ENCODE measurements at places on chromosomes 7 and 10.

GRCh38 chr10:108014145-108014901, 849.8 kb upstream of the SORCS1 start:
- DNase-seq: no peak

- peak; percentile 65 for DNase-seq
Observed at GRCh38 chr10:58807629-58808022, 295.0 kb downstream of the BICC1 start.

GRCh38 chr10:13404305-13404759, 56.2 kb upstream of the SEPHS1 start:
- no peak for DNase-seq

DNA sequence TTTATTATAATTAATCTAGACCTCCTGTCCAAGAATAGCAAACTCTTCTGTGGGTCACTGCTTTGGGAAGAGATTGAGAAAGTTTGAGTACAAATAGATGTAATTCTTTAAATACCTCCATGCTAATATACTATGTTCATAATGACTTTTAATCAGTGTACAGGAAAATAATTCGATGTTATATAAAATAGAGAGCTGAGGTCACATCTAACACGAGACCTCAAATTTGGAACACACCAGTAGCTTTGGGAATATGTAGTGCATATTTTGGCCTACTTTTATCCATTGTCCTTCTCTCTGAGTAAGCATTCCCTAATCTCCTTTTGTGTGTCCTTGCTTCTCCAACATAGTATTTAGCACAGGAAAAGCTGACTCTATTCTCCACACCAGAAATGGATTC, 27.3 kb upstream of the CABCOCO1 start:
- DNase-seq: no peak

DNA sequence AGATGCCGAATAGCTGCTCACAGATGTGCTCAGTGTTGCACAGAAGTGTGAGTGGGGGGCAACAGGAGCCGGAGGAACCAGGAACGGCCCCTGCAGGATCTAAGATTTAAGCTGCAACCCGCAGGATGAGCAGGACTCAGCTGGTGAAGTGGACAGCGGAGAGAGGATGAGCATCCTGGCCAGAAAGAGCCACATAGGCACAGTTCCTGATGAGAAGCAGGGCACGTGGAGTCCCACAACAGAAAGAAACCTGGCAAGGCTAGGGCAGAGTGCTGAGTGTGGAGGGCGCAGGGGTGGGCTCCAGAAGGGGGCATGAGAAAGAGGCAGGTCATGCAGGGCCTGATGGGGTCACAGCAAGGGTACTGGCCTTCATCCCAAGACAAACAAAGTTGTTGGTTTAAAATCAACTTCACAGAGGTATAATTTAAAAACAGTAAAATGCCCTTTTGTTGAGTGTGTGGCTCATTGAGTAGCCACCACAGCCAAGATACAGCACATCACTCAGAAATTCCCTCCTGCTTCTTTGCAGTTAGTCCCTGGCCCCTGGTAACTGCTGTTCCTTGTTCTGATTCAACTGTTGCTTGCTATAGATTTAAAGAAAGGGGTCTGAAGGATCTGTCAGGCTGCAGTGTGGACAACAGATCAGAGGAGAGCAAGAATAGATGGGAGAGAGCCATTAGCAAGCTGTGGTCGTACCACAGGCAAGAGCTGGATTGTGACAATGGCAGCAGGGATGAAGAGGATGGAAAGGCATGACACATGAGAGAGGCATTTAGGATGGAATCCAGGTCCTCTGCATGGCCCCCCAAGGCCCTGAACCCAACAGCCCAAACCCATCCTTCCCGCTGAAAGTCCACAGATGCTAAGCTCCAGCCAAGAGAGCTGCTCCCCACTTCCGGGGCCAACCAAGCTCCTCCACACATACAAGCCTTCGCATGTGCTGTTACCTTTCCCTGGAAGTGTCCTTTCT, 53.1 kb upstream of the OSBPL3 start:
- no peak for DNase-seq

DNA sequence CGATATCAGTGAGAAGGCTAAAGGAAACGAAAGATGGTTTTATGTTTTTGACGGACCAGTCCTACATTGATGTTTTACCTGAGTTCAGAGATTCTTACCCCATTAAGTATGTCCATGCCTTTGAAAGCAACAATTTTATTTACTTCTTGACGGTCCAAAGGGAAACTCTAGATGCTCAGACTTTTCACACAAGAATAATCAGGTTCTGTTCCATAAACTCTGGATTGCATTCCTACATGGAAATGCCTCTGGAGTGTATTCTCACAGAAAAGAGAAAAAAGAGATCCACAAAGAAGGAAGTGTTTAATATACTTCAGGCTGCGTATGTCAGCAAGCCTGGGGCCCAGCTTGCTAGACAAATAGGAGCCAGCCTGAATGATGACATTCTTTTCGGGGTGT, 27.7 kb downstream of the MET start:
- DNase-seq: no peak

GRCh38 chr7:143351574-143351973, 10.9 kb downstream of the FAM131B start:
- DNase-seq: no peak

GRCh38 chr10:110717781-110718589, 73.8 kb downstream of the RBM20 start:
- no peak for DNase-seq

DNA sequence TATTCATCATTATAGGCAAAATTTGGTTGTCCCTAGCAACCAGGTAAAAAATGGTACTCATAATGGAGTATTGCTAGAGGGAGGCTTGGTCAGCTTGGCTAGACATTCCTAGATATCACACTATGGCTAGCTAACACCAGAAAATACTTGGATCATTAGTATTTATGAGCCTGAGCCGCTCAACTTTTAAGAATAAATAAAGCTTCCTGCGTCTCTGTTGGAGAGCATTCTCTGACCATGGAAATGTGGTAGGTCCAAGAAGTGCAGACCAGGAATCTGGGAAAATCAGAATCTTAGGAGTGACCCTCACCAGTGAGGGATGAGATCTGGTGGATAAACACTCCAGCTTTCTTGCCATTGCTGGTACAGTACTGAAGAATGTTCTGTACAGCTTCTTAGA, 157.6 kb upstream of the AGR3 start:
- no peak for DNase-seq

- no peak for DNase-seq
Observed at GRCh38 chr7:148609045-148609725, 18.6 kb downstream of the C7orf33 start.

DNA sequence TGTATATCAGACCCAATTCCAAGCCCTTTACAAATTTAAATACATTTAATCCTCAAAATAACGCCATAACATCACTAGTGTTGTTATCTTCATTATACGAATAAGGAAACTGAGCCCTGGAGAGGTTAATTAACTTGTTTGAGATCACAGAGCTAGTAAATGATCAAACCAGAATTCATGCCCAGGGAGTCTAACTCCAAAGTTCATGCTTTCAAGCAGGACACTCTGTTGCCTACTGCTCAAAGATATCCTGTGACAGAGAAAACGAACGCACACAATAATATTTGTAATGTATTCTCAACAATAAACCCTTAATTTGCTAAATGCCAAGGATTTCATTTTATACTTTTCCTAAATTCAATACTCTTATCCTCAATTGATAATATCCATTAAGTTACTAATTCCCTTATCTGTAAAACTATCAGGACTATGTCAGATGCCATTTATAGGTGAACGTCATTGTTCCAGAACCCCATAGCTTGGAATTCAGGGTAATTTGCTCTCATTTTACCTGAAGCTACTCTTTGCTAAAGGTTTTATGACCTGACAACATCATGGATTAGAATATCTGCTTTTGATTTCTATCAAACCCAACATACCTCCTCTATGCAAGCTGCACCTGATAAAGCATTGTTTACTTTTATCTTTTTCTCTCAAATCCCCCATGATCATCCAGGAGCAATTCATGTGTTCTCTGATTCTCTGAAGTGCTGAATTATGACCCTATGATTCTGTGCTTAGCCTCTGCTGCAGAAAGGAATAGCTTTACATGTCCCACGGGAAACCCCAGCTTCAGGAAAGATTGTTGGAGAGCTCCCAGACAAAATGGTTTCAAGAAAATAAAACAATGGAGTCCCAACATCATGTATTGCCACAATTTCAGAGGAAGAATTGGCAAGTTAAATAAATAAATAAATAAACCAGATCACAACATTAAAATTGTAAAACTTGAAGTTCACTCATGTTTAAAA, 150.2 kb upstream of the CDK1 start:
- no peak for DNase-seq

- no peak for DNase-seq
Observed at GRCh38 chr7:138238734-138239659, 162.7 kb downstream of the AKR1D1 start.

GRCh38 chr10:33732161-33732680, 397.8 kb upstream of the NRP1 start:
- no peak for DNase-seq

- DNase-seq: no peak
Observed at GRCh38 chr7:37013771-37014170, 289.5 kb upstream of the AOAH start.

DNA sequence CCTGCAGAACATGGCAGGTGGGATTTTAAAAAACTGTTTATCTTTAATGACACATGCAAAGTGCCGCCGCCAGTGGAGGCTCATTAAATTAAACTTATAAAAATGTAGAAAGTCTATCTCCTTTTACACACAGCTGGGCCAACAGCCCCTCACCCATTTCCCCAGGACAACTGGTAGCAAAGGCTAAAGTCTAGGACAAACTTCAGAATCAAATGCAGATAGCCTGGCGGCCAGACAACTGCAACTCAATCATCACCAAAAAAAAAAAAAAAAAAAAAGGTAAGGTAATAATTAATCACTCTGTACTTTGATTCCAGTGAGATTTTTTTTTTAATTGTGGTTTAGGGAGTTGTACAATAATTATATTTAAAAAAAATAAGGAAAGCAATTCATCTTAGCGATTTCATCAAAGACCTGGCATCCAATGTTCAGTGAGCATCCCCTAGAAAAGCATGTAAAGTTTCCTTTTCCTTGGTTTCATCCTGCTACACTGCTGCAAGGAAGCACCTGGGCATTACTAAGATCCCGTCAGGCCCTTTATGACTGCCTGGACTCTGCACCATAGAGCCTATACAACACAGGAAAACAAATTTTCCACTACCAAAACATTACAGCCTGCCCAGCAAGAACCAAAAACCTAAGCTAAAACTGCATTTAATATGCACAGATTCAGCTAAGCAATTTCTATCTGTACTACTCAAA, 98.5 kb downstream of the GRB10 start:
- no peak for DNase-seq

DNA sequence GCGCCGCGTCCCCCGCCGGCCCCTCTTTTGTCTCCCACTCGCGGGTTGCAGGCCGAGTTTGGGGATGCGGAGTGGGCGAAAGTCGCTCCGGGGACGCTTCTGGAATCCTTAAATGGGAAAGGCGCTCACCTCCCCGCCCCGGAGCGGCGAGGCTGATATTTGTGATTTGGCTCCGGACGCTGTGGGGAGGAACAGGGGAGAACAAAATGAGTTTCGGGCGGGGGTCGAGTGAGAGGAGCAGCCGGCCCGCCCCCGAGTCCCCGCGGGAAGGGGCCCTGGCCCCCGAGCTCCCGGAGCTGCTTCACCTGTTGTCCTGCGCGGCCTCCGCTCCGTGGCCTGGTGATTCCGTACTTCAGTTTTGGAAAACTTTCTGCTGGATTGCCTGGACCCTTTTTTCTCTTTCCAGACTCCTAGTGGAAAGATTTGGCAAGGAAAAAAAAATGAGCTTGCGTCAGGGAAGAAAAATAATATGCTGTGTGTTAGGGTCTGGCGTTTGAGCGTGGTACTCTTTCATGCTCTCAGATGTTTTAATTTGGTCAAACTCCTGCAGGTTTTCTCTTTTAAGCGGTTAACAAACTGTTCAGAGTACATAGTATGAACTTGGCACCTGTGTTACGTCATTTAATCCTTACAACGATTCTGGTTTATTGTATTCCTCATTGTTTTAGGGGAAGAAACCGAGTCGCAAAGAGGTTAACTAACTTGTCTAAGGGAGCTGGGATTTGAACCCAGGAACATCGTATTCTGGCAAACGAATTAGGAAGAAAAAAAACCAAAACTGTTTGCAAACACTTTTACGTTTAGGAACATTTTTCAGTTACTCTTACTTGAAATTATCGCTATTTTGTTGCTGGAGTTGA, 924 bp downstream of the BMPR1A start:
- DNase-seq: peak; percentile 29

GRCh38 chr7:150981644-150982043, 3.5 kb upstream of the KCNH2 start:
- no peak for DNase-seq

Measured in HFF-Myc (cell line).